ENCODE measurements at places on chromosomes 3 and 15.
A peak's percentile ranks its signal among the peaks of the same experiment; 100 is the strongest.

GRCh38 chr15:51802593-51802992, 26.9 kb upstream of the TMOD3 start:
- H3K27ac ChIP-seq, result no peak overlapping the region
- DNase-seq, result no peak
- no peak overlapping the region for H3K4me3 ChIP-seq
- no peaks in the 10 kb centered on the region for H3K27me3 ChIP-seq
- no peaks in the 10 kb centered on the region for H3K4me1 ChIP-seq

DNA sequence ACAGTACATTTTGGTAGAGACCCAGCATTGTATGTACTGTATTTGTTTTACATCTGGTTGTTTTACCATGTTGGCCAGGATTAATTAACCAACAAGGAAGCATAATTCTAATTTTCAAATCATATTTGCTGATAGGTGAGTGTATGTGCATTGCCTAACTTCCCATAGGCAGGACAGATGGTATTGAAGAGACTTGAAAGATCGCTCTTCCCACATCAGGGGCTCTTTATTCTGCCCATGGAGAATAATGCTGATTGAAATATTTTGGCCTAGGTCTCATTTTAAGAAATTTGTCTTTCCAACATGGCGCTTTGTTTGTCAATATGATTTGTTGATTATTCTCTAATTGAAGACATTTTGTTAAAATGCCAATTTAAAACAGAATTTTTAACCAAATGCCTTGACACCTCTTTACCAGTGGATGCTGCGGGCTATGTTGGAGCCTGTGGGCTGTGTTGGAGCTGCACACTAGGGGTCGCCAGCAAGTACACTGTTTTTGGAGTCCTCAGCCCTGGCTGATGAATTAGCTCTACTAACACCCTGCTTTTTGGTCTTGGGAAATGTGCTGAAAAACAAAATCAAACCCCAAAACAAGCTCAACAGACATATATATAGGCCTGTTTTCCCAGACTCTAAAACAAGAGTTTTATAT, 5.3 kb downstream of the P2RY12 start:
- no peak overlapping the region for H3K4me3 ChIP-seq
- no peak overlapping the region for H3K27ac ChIP-seq
- no peak for DNase-seq
- no peaks in the 10 kb centered on the region for H3K27me3 ChIP-seq
- H3K36me3 ChIP-seq, result peaks cover 2% of the 10 kb centered on the region

GRCh38 chr3:46862369-46863025, 747 bp downstream of the MYL3 start:
- H3K4me3 ChIP-seq, result peak overlapping the region; percentile 13
- peaks cover 53% of the 10 kb centered on the region for H3K4me1 ChIP-seq
- H3K36me3 ChIP-seq, result no peaks in the 10 kb centered on the region

- H3K4me1 ChIP-seq, result no peaks in the 10 kb centered on the region
- no peak overlapping the region for H3K4me3 ChIP-seq
- H3K27me3 ChIP-seq, result no peaks in the 10 kb centered on the region
- no peak for DNase-seq
- no peaks in the 10 kb centered on the region for H3K36me3 ChIP-seq
- H3K27ac ChIP-seq, result no peak overlapping the region
Observed at GRCh38 chr3:106617276-106617675, 748.5 kb upstream of the CBLB start.

GRCh38 chr15:80328496-80328895, 75.7 kb upstream of the ARNT2 start:
- no peak overlapping the region for H3K27ac ChIP-seq
- H3K4me1 ChIP-seq, result no peaks in the 10 kb centered on the region
- peak; percentile 8 for DNase-seq
- H3K36me3 ChIP-seq, result no peaks in the 10 kb centered on the region
- no peaks in the 10 kb centered on the region for H3K27me3 ChIP-seq

GRCh38 chr3:37458162-37459120, 284.1 kb upstream of the LRRFIP2 start:
- H3K27ac ChIP-seq, result peak overlapping the region; percentile 29
- peak; percentile 69 for DNase-seq
- peaks cover 44% of the 10 kb centered on the region for H3K4me1 ChIP-seq
- H3K4me3 ChIP-seq, result no peak overlapping the region
- no peaks in the 10 kb centered on the region for H3K36me3 ChIP-seq

GRCh38 chr3:167575000-167575600, 78.6 kb downstream of the WDR49 start:
- H3K4me3 ChIP-seq, result no peak overlapping the region
- H3K27me3 ChIP-seq, result no peaks in the 10 kb centered on the region
- no peaks in the 10 kb centered on the region for H3K36me3 ChIP-seq

GRCh38 chr15:82571722-82572222, 31.5 kb upstream of the RPS17 start:
- peak; percentile 90 for DNase-seq
- peak overlapping the region; percentile 36 for H3K4me3 ChIP-seq
- H3K36me3 ChIP-seq, result no peaks in the 10 kb centered on the region
- H3K27me3 ChIP-seq, result peaks cover 16% of the 10 kb centered on the region

DNA sequence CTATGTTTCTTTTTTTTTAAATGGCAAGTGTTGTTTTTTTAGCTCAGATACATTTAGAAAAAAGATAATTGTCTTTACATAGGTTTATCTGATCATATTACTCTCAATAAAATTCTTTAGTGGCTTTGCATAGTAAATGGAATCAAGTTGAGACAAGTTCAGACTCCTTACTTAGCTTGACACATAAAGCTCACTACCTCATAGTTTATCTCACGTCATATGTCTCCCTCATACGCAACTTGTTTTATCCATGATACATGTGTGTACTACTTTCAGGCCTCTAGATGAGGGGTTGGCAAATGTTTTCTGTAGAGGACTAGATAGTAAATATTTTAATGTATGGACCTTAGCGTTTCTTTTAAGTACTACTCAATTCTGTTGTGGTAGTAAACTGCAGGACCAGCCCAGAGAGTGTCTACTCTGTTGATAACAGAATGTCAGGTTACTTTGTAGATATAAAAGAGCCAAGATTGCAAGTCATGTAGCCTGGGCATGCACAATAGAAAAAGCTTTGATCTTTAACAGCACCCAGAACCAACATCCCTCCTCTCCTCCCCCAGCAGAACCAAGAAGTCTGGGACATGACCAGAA, 28.2 kb upstream of the MGA start:
- no peaks in the 10 kb centered on the region for H3K36me3 ChIP-seq
- no peaks in the 10 kb centered on the region for H3K4me1 ChIP-seq

- no peak overlapping the region for H3K27ac ChIP-seq
- H3K27me3 ChIP-seq, result peaks cover 2% of the 10 kb centered on the region
Observed at GRCh38 chr3:170477395-170477794, 58.7 kb downstream of the CLDN11 start.

DNA sequence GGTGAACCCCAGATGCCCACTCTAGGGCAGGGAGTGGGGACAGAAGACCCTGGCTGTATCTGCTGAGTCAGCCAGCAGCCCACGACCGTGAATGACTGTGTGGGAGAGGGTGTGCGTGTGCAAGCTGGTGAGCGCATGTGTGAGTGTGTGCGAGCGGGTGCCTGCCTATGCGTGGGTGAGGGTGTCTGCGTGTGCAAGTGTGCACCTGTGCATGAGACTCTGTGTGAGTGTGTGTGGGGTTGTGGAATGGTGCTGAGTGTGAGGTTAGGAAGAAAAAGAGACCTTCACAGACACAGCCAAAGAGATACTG, 149.2 kb downstream of the RAB11A start:
- peaks cover 5% of the 10 kb centered on the region for H3K27me3 ChIP-seq
- H3K4me3 ChIP-seq, result no peak overlapping the region
- H3K36me3 ChIP-seq, result no peaks in the 10 kb centered on the region
- peaks cover 16% of the 10 kb centered on the region for H3K4me1 ChIP-seq
- no peak overlapping the region for H3K27ac ChIP-seq
- DNase-seq, result no peak

DNA sequence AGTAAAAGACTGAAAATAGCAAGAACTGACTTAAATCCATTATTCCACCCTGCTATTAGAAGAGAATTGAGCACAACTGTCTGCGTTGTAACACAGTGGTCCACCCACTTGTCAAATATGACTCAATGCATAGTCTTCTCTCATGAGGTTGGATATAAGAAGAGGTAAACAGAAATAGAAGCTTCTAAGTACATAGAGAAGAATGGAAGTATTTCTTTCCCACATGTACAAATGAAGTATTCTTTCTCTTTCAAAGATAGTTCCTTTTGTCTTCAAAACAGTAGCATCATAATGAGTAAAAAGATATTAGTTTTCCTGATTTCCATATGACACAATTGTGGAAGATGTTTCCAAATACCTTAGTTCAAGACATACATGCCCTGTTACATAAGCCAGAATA, 348.6 kb upstream of the CCDC54 start:
- no peaks in the 10 kb centered on the region for H3K4me1 ChIP-seq
- H3K27me3 ChIP-seq, result no peaks in the 10 kb centered on the region
- H3K36me3 ChIP-seq, result no peaks in the 10 kb centered on the region

DNA sequence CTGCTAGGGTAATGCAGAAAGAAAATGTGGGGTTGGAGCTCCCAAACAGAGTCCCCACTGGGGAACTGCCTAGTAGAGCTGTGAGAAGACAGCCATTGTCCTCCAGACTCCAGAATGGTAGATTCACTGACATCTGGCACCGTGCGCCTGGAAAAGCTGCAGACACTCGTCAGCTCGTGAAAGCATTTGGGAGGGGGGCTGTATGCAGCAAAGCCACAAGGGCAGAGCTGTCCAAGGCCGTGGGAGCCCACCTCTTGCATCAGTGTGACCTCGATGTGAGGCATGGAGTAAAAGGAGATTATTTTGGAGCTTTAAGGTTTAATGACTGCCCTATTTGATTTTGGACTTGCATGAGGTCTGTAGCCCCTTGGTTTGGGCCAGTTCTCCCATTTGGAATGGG, 242.9 kb downstream of the VGLL3 start:
- no peaks in the 10 kb centered on the region for H3K27me3 ChIP-seq
- DNase-seq, result no peak
- H3K4me3 ChIP-seq, result no peak overlapping the region
- H3K27ac ChIP-seq, result no peak overlapping the region
- no peaks in the 10 kb centered on the region for H3K4me1 ChIP-seq
- H3K36me3 ChIP-seq, result no peaks in the 10 kb centered on the region

GRCh38 chr15:78880242-78880533, 7.5 kb downstream of the MORF4L1 start:
- no peak for DNase-seq
- no peaks in the 10 kb centered on the region for H3K27me3 ChIP-seq
- peaks cover 12% of the 10 kb centered on the region for H3K36me3 ChIP-seq
- H3K27ac ChIP-seq, result no peak overlapping the region
- H3K4me1 ChIP-seq, result peaks cover 19% of the 10 kb centered on the region

- H3K36me3 ChIP-seq, result no peaks in the 10 kb centered on the region
- H3K4me1 ChIP-seq, result no peaks in the 10 kb centered on the region
- no peak overlapping the region for H3K27ac ChIP-seq
- no peaks in the 10 kb centered on the region for H3K27me3 ChIP-seq
- no peak overlapping the region for H3K4me3 ChIP-seq
Observed at GRCh38 chr15:49196856-49197255, 26.8 kb downstream of the GALK2 start.

GRCh38 chr3:66962664-66963063, 35.4 kb upstream of the KBTBD8 start:
- no peaks in the 10 kb centered on the region for H3K36me3 ChIP-seq
- H3K27ac ChIP-seq, result no peak overlapping the region
- H3K4me1 ChIP-seq, result no peaks in the 10 kb centered on the region

DNA sequence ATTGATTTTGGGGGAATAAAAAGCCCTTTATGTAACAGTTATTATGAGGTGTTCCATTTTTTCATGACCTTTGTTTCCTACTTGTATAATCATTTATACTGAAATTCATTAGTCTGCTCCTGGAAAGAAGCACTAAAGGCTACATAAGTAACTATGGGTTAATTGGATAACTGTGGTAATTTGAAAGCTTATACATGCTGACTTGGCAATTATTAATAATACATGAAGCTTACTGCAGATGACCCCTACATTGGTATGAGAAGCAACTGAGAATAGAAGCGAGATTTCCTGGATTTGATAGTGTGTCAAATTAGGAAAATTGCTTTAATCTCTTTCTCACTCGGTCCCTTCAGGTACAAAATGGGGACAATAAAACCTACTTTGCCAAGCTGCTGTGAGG, 658.0 kb downstream of the ROBO1 start:
- H3K36me3 ChIP-seq, result no peaks in the 10 kb centered on the region
- H3K4me3 ChIP-seq, result no peak overlapping the region
- no peak overlapping the region for H3K27ac ChIP-seq
- H3K4me1 ChIP-seq, result no peaks in the 10 kb centered on the region
- DNase-seq, result no peak
- no peaks in the 10 kb centered on the region for H3K27me3 ChIP-seq

- no peaks in the 10 kb centered on the region for H3K27me3 ChIP-seq
- no peak overlapping the region for H3K4me3 ChIP-seq
- H3K36me3 ChIP-seq, result no peaks in the 10 kb centered on the region
- peak; percentile 72 for DNase-seq
- no peak overlapping the region for H3K27ac ChIP-seq
- peaks cover 5% of the 10 kb centered on the region for H3K4me1 ChIP-seq
Observed at GRCh38 chr3:16789344-16790120, 95.2 kb upstream of the PLCL2 start.

DNA sequence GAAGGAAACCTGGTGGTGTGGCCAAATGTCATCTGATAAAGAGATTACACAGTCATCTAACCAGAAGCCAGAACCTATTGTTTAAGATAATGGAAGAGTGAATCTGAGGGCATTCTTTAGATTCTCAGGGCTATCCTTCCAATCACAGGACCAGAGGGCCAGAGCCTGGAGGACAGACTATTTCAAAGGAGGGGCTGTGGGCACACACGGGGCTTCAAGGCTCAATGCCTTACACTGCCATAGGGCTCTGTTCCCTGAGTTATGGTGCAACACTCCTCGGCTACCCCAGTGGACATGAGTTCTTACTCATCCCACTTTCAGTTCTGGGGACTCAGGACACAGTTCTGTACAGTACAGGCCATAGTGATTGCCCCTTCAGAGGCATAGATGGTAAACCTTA, 343.9 kb upstream of the ALCAM start:
- H3K4me3 ChIP-seq, result no peak overlapping the region
- no peaks in the 10 kb centered on the region for H3K27me3 ChIP-seq
- H3K27ac ChIP-seq, result no peak overlapping the region

DNA sequence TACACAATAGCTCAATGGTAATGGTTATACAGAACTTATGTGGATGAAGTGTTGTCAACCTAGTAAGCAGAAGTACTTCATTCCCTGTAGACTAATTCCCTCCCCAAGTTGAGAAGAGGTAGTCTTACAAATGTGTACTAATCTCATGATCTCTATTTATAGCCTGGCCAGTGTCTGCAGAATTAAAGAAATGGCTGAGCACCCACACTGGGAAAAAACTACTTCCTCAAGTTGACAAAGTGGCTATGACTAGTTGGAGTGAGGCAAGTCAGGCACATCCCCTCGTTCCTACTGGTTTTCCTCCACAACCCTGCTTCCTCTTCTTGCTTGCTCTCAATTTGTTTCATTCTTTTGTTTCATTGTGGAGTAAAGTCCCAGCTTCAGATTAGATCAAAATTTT, 566.7 kb upstream of the ZNF717 start:
- H3K27me3 ChIP-seq, result no peaks in the 10 kb centered on the region
- H3K27ac ChIP-seq, result no peak overlapping the region
- no peak for DNase-seq
- H3K4me1 ChIP-seq, result no peaks in the 10 kb centered on the region
- no peaks in the 10 kb centered on the region for H3K36me3 ChIP-seq

DNA sequence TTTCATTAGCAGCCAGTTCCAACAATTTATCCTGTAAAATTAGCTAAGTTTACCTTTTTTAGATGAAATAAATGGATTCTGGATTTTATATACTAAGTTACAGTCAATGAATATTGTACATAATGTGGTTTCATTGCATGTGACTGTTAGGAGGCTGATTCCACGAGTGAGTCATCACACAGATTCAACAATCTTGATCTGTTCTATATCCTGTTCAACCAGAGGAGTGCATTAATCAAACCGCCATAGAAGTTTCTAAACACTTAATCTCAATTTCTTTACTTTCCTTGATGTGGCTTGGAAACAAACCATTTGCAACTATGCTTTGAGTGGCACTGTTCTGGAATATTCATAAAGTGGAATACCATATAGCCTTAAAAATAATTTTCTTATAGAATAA, 15.3 kb downstream of the DNAJC13 start:
- no peak for DNase-seq
- no peak overlapping the region for H3K4me3 ChIP-seq
- H3K27me3 ChIP-seq, result no peaks in the 10 kb centered on the region
- no peaks in the 10 kb centered on the region for H3K4me1 ChIP-seq
